ENCODE measurements at places on chromosomes 5 and 9.

DNA sequence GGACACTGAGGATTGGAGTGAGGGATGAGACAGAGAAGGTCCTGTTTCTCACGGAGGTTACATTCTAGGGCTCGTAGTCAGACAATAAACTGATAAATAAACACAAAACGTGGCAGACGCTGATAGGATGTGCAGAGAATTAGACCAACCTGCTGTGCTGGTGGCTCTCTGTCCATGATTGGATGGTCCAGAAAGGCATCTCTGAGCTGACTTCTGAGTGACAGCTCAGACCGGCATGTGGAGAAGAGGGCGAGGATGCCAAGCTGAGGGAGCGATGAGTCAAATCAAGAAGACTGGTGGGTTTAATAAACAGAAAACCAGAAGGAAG is 132.3 kb upstream of the TAF11L2 start:
- no peak for DNase-seq

DNA sequence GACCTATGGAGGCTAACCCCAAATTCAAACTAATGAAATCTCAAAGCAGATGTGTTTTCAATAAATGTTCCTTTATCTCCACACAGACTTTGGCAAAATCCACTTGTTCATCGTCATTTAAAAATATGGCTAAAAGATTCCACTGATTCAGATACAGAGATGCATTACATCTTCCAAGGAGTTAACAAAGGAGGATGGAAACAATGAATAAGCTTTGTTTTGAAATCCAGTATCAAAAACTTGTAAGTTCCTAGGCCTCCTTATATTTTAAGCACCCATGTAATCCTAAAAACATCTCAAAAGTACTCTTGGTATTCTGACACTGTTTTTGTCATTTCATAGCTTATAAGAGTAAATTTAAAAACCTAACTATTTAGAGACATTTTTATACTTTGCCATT is 345.6 kb upstream of the ACTBL2 start:
- no peak for DNase-seq

- DNase-seq: no peak
These were observed 194.7 kb downstream of the DNAH5 start for GRCh38 chr5:13749766-13750165.

DNA sequence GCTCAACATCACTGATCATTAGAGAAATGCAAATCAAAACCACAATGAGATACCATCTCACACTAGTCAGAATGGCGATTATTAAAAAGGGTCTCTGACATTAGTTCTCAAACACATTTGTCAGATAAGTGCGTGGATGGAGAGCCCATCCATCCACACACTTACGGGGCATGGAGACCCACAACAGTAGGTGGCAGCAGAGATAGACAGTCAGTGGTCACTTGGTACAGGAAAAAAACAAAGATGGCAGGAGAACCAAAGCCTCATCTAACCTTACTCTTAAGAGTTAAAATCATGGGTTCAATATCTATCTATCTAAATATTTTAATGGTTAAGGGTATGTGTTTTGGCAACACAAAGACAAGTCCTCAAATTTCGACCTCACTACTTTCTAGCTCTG is 1378.7 kb upstream of the C9orf72 start:
- DNase-seq: no peak

- DNase-seq: no peak
These were observed 16.7 kb downstream of the WHRN start for GRCh38 chr9:114488398-114489129.

GRCh38 chr5:169695025-169695625 is 58.0 kb downstream of the DOCK2 start:
- no peak for DNase-seq

- no peak for DNase-seq
These were observed 29.1 kb downstream of the NTNG2 start for GRCh38 chr9:132190966-132191365.

DNA sequence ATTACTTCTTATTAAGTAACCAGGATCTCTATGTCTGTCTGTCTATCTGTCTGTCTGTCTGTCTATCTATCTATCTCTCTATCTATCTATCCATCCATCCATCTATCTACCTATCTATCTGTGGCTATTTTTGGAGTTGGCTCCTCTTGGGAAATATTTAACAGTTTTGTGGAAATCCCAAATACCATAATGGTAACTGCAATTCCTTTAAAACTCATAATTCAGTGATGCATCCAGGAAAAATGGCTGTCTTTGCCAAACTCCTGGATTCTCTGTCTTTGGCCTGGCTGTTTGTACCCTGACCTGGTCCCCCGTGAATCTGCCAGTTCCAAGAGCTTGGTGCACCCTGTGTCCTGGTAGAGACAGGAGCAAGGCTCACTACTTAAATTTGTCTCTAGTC is 197.0 kb downstream of the PCSK1 start:
- DNase-seq: no peak

GRCh38 chr5:168747987-168748777 is 169.0 kb upstream of the PANK3 start:
- DNase-seq: no peak

- DNase-seq: no peak
These were observed 219.0 kb downstream of the AOPEP start for GRCh38 chr9:94945197-94946144.

- no peak for DNase-seq
These were observed 13.8 kb downstream of the ANKRD33B start for GRCh38 chr5:10577371-10578292.

DNA sequence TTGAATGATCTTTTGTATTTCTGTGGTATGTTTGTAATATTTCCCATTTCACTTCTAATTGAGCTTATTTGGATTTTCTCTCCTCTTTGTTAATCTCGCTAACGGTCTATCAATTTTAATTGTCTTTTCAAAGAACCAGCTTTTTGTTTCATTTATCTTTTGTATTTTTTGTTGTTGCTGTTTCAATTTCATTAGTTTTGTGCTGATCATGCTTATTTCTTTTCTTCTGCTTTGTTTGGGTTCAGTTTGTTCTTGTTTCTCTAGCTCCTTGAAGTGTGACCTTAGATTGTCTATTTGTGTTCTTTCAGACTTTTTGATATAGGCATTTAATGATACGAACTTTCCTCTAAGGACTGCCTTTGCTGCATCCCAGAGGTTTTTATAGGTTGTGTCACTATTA is 28.4 kb upstream of the SNCAIP start:
- no peak for DNase-seq

DNA sequence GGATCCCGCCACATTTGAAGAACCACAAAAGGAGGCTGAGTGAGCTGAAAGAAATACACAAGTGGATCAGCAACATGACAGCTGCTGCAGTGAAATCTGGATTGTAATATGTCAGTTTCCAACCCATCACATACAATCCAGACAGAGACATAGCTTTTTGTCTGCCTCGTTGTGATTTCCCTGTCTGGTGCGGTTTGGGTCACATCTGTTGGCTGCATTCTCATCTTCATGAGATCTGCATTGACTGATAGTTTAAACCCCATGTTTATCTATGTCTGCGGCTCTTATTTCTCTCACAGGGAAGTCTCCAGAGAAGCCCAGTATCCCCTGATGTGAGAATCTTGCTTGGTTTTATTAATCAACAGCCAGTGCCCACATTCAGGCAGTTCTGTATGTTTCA is 403.1 kb upstream of the ZNF608 start:
- DNase-seq: no peak

GRCh38 chr9:134178768-134179551 is 14.6 kb upstream of the RNU6ATAC start:
- DNase-seq: no peak

DNA sequence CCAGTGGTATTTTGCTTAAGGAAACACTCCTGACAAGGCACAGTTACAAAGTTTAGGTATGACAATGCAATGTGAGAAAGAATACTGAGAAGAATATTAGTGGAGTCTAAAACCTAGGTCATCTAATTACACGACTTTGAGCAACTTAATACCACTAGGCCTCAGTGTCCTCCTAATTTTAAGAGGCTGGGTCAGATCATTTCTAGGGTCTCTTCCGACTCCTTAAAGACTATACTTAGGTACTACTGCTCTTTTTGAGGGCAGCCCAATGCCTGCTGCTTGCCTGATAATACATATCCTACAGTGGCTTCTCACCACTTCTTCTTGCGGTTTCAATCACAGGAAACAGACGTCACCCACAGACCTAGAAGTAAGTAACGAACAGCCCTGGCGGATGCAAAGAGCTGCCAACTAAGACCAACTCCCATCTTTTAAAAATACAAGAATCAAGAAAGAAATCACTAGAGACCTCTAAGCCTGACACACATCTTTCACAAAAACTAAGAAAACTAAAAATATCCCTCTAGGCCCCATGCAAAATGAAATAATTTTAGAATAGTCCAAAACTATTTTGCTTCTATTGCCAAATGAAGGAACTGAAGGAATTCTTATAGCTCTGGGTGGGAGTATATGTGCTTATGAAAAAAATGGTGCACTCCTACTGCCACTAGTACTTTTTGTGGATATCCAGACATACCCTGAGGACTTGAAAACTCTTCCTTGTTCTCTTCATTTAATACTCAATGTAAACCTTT is 13.1 kb downstream of the DIAPH1 start:
- DNase-seq: no peak

- no peak for DNase-seq
These were observed 158.9 kb upstream of the PHYKPL start for GRCh38 chr5:178391480-178391879.

GRCh38 chr9:33797837-33798236 is 2.5 kb downstream of the PRSS3 start:
- DNase-seq: no peak

DNA sequence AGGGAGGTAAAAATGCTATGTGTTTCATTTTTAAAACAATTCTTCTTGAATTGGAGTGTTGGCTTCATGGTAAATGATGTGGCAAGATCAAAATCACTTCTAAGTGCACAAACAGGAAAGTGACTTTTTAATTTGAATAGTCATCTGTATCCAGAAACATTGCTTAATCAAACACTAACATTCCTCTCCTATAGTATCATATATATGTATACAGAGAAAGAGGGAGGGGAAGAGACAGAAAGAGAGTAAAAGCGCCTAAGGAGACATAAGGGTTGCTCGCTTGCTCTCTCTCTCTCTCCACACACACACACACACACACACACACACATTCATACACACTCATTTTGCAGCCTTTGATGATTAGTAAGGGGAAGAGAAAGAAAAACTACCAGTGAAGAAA is 95.4 kb upstream of the PRDM9 start:
- DNase-seq: no peak

DNA sequence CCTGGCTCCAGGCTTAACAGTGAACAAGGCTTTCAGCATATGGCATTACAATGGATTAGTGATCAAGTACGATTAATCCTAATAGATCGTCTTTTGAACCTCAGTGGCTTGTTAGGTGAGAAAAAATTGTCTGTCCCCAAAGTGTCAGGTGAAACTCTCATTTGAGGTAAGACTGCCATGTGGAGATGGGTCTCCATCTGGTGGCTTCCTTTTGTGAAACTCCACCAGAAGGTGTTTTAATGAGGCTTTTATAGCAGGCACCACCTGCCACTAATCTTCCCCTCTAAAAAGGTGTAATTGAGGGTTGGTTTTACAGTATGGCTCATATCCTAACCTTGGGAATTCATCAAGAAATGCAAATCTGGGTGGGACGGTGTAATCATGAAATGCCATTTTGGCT is 471.1 kb upstream of the MPDZ start:
- DNase-seq: no peak

DNA sequence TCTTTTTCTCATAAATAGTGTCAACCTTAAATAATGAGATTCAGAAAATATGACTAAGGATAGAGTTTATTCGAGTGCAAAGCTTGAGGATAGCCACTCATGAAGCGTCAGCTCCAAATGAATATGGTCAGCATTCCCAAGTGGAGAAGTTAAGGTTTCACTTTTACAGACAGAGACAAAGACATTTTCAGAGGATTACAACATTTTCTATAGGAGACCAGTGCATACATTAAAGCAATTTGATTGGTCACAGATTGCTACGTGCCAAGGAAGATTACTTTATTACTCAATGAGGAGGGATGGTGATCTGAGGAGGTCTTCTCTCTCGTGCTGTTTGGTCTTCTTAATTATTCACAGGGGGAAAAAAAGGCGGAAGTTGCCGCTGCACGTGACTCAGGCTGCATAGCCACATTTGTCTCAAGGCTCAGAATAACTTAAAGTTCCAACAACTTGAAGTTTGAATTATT is 60.1 kb upstream of the SPATA31C2 start:
- DNase-seq: no peak

DNA sequence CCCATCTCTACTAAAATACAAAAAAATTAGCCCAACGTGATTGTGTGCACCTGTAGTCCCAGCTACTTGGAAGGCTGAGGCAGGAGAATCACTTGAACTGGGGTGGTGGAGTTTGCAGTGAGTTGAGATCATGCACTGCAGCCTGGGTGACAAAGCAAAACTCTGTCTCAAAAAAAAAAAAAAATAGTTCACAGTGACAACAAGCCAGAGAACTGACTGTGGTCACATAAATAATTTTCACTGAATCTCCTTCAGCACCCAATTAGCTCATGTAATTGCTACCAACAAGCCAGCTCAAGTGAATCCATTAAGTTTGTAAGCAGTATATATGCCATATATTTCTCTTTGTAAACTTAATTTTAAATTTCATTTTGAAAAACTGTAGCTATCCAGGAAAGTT is 14.5 kb upstream of the AFAP1L1 start:
- no peak for DNase-seq

GRCh38 chr5:146016764-146017484 is 80.5 kb downstream of the SH3RF2 start:
- no peak for DNase-seq

GRCh38 chr9:79215821-79216220 is 355.9 kb upstream of the TLE4 start:
- DNase-seq: no peak
